Activated CD8-positive, alpha-beta memory T cell treated with anti-CD3 and anti-CD28 coated beads for 36 hours (primary cell): ENCODE measurements at places on chromosomes 16 and 17. TPM values are rescaled to one million over a fixed set of nuclear protein-coding genes. Genes with fewer than 3 reads are reported as not detected.

The ACSM3 gene
- total RNA-seq, result 10.7 TPM

The TMEM88 gene
- total RNA-seq, result 5.9 TPM

The HIGD1B gene
- not detected for total RNA-seq

The CDYL2 gene
- total RNA-seq, result 37.8 TPM

The AIPL1 gene
- total RNA-seq, result not detected

The FBXO39 gene
- not detected for total RNA-seq

The COQ9 gene
- 47.4 TPM for total RNA-seq

The ZNF469 gene
- total RNA-seq, result 1.4 TPM

The ARSG gene
- total RNA-seq, result 9.9 TPM

The ZNF287 gene
- total RNA-seq, result 7.1 TPM

The FZD2 gene
- total RNA-seq, result not detected

The RTN4RL1 gene
- 1.5 TPM for total RNA-seq

The TEX14 gene
- total RNA-seq, result 0.25 TPM

The SLC5A11 gene
- total RNA-seq, result 0.17 TPM

The PLLP gene
- total RNA-seq, result 0.17 TPM

The AOC2 gene
- 2.4 TPM for total RNA-seq

The KRTAP2-3 gene
- not detected for total RNA-seq

The TMC7 gene
- not detected for total RNA-seq

The ZNHIT3 gene
- 55.4 TPM for total RNA-seq

The LGALS9 gene
- total RNA-seq, result 8.4 TPM

The CTRB2 gene
- not detected for total RNA-seq

The KRT25 gene
- total RNA-seq, result not detected

The PABPN1L gene
- not detected for total RNA-seq

The SMTNL2 gene
- not detected for total RNA-seq

The ZNF768 gene
- 14.6 TPM for total RNA-seq

The KRT33B gene
- not detected for total RNA-seq

The TMEM106A gene
- total RNA-seq, result 9.6 TPM

The CACNG4 gene
- total RNA-seq, result not detected

The KRTAP4-6 gene
- total RNA-seq, result not detected

The ENPP7 gene
- 0.11 TPM for total RNA-seq

The CX3CL1 gene
- total RNA-seq, result 0.04 TPM

The SPHK1 gene
- total RNA-seq, result 24.4 TPM

The TAT gene
- total RNA-seq, result not detected

The RAC3 gene
- total RNA-seq, result 5.1 TPM

The MMP28 gene
- total RNA-seq, result not detected

The GUCY2D gene
- not detected for total RNA-seq

The IRF8 gene
- total RNA-seq, result 60.3 TPM

The IRX3 gene
- not detected for total RNA-seq

The MYO18A gene
- total RNA-seq, result 29.6 TPM

The PLCG2 gene
- 16.6 TPM for total RNA-seq

The GAST gene
- total RNA-seq, result not detected

The TMEM235 gene
- total RNA-seq, result not detected

The CCL14 gene
- not detected for total RNA-seq
